ENCODE measurements at places on chromosomes 12 and 14.

GRCh38 chr12:95004610-95005009 lies 1.1 kb upstream of the NDUFA12 start:
- no peak for DNase-seq

- DNase-seq, result no peak
These were observed 153.7 kb downstream of the TSPAN9 start for GRCh38 chr12:3230758-3231375.

- peak; percentile 93 for DNase-seq
These were observed 10.6 kb downstream of the RARG start for GRCh38 chr12:53221203-53222080.

DNA sequence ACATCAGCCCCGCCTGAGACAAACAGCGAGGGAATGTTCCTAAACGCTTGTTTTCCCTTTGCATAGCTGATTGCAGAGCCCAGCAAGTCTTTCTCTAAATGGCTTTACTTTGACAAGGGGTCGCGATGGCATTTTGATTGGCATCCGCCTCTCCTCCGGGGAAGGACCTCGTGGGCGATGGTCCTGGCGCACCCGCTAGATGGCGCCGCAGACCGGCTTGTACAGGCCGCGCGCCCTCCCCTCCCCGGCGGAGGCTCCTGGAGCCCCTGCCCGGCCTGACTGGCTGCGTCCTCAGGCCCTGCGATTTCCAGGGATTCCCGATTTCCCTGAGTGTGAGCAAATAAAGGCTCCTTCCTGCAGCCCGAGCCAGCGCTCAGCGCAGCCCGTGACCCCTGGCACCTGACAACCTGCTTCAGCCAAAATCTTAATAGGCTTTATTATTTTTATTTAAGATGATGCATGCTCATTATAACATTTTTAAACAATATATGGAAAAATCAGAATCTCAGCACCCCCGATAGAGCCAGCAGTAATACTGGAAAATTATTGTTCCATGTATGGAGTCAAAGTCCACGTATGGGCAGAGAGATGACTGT lies 468.3 kb downstream of the AACS start:
- DNase-seq, result peak; percentile 89

- no peak for DNase-seq
These were observed 86.5 kb downstream of the LRIG3 start for GRCh38 chr12:58833853-58834252.

DNA sequence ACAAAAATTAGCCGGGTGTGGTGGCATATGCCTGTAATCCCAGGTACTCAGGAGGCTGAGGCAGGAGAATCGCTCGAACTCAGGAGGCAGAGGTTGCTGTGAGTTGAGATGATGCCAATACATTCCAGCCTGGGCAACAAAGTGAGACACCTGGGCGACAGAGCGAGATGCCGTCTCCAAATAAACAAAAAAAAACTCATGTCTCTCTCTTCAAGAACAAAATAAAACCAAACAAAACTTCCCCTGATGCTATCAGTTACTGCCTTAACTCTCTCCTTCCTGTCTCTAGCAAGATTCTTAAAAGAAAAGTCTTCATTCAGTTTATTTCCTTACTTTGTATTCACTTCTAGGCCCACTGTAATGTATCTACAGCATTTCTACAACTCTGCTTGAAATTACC lies 20.8 kb downstream of the KLHL28 start:
- DNase-seq, result no peak

- peak; percentile 86 for DNase-seq
These were observed 169.5 kb upstream of the RTL1 start for GRCh38 chr14:101072945-101073597.

- no peak for DNase-seq
These were observed 47.5 kb downstream of the NOS1 start for GRCh38 chr12:117313926-117314325.

DNA sequence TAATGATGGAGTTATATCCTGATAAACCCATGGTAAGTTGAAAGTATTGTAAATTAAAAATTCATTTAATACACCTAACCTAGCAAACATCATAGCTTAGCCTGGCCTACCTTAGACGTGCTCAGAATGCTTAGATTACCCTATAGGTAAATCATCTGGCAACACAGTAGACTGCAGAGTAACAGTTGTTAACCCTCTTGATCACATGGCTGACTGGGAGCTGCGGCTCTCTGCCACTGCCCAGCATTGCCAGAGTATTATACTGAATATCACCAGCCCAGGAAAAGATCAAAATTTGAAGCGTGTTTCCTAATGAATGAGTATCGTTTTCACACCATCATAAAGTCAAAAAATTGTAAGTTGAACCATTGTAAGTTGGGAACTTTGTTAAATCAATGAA lies 17.8 kb upstream of the TMPRSS12 start:
- no peak for DNase-seq

DNA sequence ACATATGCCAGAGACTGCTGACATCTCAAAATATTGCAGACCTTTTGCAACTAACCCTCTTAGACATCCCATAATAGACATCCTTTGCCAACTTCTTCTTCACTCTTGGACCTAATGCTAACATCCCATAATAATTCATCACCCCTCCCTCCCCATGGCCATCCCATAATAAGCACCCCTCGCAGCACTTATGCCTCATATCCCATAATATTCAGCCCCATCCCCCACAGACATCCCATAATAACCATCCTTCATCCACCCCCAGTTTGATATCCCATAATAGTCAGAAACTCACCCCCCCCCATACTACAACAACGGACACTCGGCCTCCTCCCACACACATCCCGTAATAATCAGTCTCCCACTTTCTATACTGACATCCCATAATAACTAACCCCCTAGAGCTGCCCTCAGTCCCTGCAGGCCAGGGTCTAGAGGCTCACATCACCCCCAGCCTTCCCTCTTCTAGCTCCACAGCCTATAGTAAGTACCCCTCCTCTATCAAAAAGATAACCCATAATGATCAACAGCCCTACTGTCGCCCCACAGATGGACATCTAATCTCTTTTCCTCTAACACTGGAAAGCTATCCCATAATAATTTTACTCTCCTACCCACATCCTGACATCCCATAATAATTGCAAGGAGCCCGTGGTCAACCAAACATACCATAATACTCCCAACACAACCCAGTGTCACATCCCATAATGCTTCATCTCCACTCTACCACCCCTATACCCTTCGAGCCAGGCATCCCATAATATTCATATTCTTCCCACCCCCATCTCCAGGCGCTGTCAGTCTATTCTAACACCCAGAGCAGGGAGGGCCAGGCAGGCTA lies 792 bp upstream of the CHD4 start:
- DNase-seq, result peak; percentile 70

DNA sequence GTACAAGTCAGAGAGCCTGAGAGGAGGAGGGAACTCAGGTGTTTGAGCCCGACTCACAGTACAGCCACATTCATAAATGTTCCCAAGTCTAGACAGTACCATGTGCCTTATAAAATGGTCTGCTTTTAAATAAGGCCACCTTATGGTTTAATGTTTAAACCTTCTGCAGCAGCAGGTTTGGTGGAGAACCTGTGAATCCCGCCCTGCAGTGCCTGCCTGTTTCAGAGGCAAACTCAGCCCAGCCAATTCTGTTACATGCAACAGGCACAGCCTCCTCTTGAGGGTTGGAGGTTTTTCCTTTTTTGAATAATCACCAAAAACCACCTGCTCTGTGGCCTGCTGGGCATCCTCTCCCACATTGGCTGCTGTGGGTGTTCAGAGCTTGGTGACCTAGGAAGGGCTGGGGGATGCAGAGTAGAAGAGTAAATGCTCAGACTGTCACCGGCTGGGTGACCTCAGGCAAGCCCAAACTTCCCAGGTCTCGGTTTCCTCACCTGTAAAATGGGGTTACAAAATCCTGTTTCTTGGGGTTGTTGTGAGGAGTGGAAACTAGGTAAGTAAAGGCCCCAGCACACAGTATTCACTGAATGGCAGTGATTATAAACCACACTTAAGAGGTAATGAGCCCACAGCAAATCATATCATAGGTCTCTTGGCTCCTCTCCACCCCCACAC lies 28.0 kb downstream of the NUAK1 start:
- no peak for DNase-seq

DNA sequence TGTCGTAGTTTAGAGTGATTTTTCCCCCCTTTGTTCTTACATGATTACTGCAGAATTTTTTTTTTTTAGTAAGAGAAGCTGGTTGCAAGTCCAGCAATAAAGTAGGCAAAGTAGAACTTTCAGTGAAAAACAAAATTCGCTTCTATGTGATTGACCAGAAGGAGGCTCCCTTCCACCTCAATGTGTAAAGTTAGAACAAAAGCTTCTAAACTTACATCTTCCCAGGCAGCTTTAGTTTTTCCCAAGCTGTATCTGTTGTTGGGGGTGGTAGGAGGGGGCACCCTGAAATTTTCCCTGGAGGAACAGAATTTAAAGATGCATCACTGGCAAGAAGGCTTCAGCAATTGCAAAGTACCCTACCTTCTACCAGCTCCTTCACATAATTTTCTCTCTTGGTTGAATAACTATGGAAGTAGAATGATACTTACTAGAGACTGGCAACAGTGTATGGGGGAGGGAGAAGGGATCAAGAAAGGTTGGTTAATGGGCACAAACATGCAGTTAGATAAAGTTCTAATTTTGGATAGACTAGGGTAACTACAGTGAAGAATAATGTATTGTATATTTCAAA lies 87.3 kb upstream of the E2F7 start:
- no peak for DNase-seq

DNA sequence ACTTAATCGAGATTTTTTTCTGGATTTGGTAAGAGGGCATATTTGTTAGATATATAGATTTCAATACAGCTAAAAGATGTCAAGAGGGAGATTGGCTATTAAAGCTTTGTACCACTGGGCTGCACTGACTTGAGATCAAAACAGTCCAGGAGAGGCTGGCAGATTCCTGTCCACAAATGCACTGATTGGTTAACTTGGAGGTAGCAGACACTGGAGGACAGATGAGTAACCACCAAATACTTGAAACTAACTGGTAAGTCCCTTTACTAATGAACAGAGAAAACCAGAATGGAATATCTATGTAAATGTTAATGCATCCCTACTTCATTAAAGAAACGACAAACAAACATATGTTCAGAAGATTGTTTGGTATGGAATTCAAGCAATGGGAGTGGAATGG lies 416.6 kb downstream of the LRIG3 start:
- DNase-seq, result no peak

GRCh38 chr14:78566859-78567172 lies 396.6 kb downstream of the NRXN3 start:
- DNase-seq, result no peak

- no peak for DNase-seq
These were observed 419 bp upstream of the ATXN7L3B start for GRCh38 chr12:74537126-74537706.

DNA sequence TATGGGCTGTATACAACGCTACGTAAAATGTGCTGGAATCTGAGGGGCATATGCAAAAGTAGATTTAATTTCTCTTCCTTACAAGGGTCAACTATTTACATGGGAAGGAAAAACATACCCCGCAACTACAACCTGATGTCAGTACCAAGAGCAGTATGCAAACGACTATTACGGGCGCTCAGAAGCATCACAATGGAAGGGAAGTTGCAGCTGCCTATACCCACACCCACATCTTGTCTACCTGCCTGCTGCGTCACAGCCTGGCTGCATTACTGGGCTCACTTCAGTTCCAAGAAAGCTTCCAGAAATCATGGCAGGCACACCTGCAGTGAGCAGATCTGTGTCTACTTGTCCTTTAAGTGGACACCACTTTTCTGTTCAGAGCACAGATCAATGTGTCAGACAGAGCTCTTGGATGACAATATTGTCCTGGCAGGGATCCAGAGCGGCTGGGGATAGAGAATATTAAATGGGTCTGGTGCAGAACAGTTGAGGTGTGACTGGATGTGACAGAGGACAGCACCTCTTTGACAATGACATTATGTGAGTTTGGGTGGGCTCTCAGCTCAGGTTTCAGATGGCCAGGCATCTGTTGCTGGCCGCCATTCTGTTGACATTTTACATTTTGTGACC lies 41.5 kb upstream of the GNG2 start:
- no peak for DNase-seq

- DNase-seq, result no peak
These were observed 104.0 kb upstream of the BCAT1 start for GRCh38 chr12:25052914-25053211.

DNA sequence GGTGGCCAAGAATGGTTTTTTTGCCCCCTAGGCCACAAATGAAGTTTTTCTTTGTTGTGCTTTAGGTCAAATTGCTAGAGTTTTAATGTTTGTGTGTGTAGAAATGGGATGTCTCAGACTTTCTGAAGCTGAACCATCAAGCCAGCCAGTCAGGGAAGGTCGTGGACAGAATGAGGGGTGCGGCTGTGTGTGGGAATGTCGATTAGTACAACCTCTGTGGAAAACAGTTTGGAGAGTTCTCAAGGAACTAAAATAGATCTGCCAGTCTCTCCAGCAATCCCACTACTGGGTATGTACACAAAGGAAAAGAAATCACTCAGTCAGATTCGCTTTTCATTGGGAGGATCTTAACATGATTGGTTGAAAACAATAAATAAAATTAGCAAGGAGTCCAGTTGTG lies 44.5 kb downstream of the ACACB start:
- DNase-seq, result no peak

- no peak for DNase-seq
These were observed 39.1 kb downstream of the PPP1R12A start for GRCh38 chr12:79895804-79896203.

- DNase-seq, result no peak
These were observed 1047.2 kb downstream of the SLC6A15 start for GRCh38 chr12:83865431-83865830.

- DNase-seq, result no peak
These were observed 55.0 kb downstream of the TPCN1 start for GRCh38 chr12:113276306-113276705.

DNA sequence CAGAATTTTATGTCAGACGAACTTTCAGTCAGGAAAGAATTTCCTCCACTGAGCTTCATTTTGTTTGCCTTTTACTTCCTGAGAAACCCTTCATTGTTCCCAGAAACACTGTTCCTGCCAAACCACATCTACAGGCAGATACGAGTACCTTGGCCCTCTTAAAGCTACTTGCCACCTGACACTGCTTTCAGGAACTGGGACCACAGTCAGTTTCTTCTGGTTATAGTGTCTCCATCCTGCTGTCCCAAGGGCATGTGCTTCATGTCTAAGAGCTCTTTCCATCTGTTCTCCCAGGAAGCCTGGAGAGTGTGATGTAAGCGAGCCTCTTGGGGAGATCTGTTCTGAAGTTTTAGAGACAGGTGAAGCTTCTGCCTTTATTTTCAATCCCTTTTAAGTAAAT lies 161.7 kb upstream of the PLEKHA5 start:
- no peak for DNase-seq

GRCh38 chr14:81427348-81428058 lies 27.4 kb upstream of the STON2 start:
- DNase-seq, result no peak

Data from H9 (cell line).